ENCODE measurements at places on chromosomes 13 and 19.

DNA sequence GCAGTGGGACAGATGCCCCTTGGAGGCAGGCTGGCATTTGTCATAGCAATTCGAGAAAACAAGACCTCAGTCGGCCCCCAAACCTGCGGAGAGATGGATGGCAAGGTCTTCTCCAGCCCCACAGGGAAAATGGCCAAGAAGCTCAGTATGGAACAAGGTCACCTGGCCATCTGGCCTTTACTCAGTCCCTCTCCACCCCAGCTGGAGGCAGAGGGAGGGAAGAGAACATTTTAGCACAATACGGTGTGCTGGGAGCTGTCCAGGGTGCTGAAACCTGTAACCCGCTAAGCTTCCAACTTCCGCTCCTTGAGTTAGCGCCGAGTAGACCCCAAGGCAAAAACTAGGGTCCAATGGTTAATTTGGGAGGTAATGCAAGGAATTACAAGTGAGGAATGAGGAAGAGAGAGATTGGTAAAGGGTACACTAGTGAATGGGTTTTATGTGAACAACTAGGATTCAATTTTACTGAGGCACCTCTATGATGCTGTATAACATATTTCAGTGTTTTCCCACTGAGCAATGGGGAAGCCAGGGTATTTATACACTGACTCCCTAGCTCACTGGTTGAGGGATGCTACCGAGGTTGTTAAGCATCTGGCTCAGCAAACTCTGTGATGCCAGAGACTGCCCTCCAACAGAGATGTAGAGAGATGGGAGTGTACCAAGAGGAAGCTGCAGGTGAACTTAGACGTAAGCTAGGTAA lies 64.3 kb downstream of the CACNA1A start:
- DNase-seq: no peak

- no peak for DNase-seq
Measured at GRCh38 chr13:23679220-23679619, 109.0 kb downstream of the TNFRSF19 start.

DNA sequence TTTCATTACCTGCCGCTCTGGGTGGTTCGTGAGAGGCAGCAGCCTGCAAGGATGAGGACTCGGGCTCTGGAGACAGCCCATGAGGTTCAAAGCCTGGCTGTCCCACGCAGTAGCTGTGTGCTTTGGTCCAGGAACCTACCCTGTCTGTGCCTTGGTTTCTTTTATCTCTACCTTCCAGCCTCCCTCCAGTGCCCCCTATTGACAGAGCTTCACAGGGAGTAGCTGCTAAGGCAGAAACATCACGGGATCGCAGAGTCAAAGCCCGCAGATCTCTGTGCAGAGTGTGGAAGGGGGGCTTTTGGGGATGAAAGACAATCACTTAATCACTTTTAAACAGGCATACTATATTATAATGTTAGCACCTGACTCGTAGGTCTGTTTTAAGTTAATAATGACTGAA lies 16.2 kb downstream of the ZNF71 start:
- no peak for DNase-seq

DNA sequence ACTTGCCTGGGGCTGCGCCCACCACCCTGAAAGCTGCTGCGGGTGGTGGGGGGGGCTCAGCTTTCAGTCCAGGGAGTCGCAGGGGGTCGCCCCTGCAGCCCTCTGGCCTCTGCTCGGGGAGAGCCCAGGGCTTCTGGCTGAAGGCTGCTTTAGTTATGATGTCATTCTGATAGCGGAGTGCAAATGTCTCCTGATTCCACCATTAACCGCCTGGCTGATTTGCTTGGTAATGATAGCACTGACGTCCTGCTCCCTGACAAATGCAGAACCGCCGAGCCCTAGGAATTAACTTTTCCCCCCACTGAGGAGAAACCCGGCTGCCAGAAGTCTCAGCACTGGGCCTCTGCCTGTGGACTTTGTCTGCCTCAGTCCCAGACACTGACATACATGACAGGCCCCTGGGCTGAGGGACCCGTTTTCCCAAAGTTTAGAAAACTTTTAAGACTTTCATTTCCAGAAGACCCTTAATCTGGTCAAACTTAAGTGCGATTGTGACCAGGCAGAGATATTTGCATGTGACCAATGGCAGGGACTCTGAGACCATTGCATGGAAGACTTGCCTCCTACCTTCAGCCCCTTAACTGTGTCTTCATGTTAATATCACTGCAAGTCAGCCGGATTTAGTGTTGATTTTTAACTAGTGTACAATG lies 142.5 kb upstream of the ZNF536 start:
- DNase-seq: no peak

DNA sequence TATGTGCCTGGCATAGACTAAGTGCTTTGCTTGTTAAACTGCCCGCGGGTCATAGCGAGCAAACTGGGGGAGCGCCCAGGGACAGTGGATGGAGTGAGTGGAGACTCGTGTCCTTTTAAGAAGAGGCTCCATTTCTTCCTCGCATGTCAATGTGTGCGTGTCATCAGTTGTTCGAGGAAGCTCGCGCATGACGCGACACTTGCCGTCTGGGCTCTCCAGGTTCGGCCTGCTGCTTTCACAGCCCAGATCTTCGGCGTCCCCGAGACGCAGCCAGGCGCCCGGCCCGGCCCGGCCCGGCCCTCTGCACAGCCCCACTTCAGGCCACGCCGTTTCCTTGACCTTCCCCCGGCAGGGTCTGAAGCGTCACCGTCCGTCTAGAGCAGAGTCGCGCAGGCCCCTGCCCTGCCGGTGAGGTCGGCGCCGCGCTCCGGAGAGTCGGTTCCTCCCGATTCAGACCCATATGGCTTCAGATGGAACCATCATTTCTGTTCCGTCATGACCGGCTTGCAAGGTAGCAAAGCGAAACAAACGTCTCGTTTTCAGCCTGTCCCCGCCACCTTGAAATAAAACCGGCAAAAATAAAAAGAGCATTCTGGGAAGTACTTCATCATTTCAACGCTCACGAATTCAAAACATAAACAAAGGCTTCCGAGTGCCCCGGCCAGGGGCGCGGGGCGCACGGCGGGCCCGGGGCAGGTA lies 599 bp upstream of the ARHGEF7 start:
- no peak for DNase-seq

DNA sequence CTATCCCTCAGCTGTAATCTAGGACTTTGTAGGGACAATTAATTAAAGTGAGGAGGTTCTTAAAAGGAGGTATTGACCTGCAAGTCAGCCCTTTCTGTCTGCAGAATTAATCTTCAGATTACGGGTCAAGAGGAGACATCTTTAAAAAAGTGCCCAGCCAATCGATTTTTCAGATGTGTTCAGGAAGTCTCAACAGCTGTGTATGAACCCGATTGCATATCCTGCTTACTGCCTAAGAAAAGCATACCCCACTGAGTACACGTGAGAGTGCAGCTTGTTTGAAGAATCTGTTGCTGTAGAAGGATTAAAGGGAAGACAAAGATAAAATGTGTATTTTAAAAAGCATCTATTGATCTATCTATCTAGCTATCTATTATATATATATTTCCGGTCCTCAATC lies 1194.5 kb downstream of the UQCRFS1 start:
- DNase-seq: no peak

GRCh38 chr19:7977021-7977722 lies 28.3 kb downstream of the ELAVL1 start:
- DNase-seq: no peak

DNA sequence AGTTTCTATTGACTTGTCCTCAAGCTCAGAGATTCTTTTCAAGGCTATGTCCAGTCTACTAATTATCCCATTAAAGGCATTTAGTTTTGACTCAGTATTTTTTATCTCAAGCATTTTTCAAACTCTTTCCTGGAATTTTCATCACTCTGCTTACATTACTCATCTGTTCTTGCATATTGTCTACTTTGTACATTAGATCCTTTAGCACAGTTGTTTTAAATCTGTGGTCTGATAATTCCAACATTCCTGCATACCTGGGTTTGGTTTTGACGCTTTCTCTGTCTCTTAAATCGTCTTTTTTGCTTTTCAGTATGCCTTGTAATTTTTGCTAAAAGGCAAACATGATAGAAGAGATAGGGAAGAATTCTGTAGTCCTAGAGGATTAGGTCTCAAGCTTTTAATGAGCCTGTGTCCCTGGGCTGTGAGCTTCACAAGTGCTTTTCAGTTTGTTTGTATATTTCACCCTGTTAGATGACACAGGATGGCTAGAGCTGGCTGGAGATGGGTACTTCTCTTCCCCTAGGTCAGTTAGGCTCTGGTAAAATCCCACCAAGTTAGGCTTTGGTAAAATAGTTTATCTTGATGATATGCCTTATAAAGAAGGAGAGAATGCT lies 46.1 kb upstream of the GPC6 start:
- DNase-seq: no peak

DNA sequence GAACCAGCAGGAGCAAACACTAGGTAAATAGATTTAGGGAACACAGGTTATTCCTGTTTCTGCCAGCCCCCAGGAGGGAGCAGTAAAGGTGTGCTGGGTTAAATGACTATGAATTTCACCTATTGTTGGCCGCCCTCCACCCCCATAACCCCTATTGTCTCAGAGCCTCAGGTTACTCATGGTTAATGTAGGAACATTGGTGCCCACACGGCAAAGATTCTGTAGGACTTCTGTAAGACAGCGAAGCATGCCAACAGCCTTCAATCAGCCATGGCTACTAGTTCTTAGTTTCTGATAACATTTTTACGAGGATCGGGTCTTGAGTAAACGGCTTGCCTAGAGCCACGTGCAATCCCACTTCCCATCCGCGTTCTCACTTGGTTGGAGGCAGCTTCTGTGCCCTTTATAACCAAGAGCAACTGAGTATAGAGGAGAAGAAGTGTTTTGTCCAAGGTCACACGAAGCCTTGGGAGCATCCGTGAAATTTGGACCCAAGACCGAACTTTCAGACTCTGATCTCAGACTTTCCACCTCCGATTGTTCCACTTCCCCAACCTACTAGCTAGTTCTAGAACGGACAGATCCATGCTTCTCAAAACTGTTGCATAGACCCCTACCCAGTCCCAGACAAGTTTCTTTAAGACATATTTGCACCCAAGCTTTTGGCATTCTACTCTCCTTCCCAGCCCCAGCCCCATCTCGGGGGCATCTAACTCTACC lies 5.1 kb upstream of the CACNG8 start:
- DNase-seq: no peak

- no peak for DNase-seq
Measured at GRCh38 chr13:45016792-45017425, 27.6 kb downstream of the GPALPP1 start.

DNA sequence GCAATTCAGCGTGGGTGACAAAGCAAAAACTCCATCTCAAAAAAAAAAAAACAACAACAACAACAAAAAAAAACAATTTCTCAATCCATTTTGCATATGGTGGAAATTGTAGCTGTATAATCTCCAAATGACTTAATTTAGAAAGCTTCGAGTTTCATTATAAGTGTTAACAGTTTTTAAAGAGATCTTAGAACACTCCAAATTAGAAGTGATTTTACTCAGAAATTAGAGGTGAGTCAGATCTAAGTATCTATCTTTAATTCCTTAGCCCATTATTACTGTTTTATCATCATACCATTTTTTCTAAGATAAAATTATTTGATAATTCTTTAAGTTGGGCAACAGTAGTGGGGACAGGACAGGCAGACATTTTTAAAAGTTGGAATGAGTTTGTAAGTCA lies 60.5 kb downstream of the ZMYM2 start:
- no peak for DNase-seq

DNA sequence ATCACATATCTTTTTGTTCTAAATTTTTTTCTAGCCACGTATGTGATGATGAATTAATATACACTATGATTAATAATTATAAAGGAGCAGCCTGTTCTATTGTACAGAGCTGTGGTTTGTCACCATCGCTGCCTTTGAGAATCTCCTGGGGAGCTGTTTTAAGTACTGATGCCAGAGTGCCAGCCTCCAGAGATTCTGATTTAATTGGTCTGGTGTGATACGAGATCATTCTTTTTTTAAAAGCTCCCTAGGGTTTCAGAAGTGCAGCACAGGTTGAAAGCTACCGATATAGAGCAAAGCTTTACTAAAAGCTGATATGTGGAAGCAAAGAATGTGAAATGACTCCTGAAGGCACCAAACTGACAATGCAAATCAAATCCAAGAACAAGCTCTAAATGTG lies 314.7 kb downstream of the ITGBL1 start:
- no peak for DNase-seq

- no peak for DNase-seq
Measured at GRCh38 chr13:40185414-40185813, 481.0 kb downstream of the FOXO1 start.

GRCh38 chr13:25281935-25282332 lies 5.4 kb downstream of the MTMR6 start:
- no peak for DNase-seq

- DNase-seq: no peak
Measured at GRCh38 chr19:31118986-31119385, 230.2 kb downstream of the TSHZ3 start.

GRCh38 chr13:112750570-112750969 lies 60.7 kb downstream of the ATP11A start:
- no peak for DNase-seq

- DNase-seq: no peak
Measured at GRCh38 chr13:79939689-79940088, 401.2 kb downstream of the SPRY2 start.

GRCh38 chr19:6533000-6533328 lies 2.1 kb downstream of the TNFSF9 start:
- DNase-seq: no peak

- DNase-seq: no peak
Measured at GRCh38 chr13:44098559-44098958, 218.9 kb downstream of the LACC1 start.

DNA sequence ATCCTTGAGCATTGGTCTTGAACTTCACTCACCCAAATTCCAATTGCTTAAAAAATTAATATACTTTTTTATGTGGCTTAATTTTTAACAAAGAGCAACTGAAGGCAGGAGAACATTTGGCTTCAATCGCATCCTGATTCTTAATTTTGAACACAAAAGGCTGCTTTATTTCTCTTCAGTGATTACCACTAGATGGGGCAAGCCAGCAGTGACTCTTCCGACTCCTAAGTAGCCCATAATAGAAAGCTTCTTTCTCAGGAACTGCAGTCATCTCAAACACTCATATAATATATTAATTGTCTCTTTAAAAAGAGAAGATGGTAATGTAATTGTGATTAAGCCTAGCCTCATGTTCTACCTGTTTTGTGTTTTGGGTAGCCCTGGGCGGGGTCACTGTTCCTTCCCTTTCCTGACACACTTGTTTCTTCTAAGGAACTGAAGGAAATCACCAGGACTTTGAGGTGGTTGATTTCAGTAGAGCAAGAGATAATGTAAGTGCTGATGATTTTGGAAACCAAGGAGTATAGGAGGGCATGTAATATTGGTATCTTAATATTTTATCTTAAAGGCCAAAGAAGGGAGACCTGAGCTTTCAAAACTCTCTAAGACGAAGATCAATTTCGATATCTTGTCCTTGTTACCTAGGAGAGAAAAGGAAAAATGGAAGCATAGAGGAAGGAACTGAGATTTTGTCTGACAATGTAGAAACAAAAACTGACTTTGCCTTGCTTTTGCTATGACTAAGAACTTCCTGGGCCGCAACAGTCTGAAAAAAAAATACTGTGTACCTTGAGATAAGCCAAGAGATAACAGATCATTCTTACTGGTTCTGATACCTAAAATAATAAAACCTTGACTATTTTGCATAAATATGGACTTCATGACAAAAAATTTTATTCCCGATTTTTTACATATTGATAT lies 73.1 kb downstream of the TNFSF13B start:
- no peak for DNase-seq
